M059J (cell line): ENCODE measurements at places on chromosomes 1 and 21. TPM values are rescaled to one million over a fixed set of nuclear protein-coding genes. Genes with fewer than 3 reads are reported as not detected.

The LY9 gene
- not detected in 2 replicates for total RNA-seq

The PPIAL4G gene
- not detected in 2 replicates for total RNA-seq

The C1orf226 gene
- 2.2 and 2.6 TPM in 2 replicates for total RNA-seq

- peak; percentile 6 for DNase-seq
Measured at GRCh38 chr1:173798078-173798477, 26.4 kb upstream of the DARS2 start.

DNA sequence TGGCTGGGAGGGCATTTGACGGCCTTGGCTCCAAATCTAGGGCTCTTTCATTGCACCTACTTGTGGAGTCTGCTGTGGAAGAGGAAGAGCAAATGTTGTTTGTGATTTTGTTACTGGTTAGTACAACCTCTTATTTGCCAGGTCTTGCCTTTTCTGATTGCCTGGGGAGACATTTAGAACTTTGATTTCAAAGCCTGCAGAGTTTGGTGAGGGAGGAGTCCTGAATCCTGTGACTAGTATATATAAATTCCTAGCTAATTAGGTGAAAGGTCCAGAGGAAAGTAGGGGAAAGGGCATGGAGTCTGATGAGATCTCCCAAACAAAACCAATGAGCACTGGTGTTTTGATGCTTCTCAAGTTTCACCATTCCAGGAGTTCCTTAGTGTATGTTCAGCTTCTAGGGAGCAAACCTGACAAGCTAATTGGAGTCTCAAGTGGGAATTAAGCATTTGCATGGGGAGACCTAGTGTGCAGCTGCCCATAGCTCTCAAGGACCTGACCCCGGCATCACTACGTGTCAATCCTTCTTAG, 5.1 kb upstream of the HMGCS2 start:
- DNase-seq, result peak; percentile 72

DNA sequence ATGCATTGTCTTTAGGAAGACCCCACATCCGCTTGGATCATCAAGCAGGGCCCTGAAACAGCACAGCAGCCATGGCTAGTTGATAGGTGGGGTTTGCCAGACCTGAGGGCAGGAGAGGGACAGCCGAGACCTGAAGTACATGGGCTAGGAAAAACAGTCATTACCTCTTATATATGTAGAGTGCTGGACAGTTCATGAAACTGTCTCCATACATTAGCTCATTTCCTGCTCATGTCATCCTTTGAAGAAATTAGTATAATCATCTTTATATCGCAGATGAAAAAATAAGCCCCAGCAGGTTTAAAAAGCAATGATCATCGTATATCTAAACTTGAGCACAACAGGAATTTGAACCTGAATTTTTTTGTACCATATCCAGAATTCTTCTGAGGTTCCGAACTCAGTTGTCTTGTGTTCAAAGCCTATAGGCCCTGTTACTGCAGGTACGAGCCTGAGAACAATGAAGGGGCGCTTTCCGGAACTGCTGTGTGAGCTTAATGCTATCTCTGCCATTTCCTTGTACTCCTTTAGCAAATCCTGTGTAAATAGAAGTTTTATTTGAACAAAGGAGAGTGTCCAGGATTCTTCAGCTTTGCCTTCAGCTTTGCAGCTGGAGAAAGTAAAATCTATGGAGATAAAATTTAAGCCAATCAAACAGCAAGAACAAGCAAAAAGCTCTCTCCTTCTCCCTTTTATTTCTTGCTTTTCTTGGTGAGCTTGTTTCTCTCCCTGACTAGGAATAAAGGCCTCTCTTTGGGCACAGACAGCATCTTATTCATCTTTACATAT, 32.4 kb upstream of the DUSP10 start:
- DNase-seq, result no peak

- no peak for DNase-seq
Measured at GRCh38 chr1:107294686-107295085, 153.8 kb downstream of the NTNG1 start.
